Hematopoietic multipotent progenitor cell treated with erythropoietin and hydrocortisone succinate and interleukin-3 and kit ligand, for 6 days (in vitro differentiated cells): ENCODE measurements at places on chromosomes 5 and 9.

DNA sequence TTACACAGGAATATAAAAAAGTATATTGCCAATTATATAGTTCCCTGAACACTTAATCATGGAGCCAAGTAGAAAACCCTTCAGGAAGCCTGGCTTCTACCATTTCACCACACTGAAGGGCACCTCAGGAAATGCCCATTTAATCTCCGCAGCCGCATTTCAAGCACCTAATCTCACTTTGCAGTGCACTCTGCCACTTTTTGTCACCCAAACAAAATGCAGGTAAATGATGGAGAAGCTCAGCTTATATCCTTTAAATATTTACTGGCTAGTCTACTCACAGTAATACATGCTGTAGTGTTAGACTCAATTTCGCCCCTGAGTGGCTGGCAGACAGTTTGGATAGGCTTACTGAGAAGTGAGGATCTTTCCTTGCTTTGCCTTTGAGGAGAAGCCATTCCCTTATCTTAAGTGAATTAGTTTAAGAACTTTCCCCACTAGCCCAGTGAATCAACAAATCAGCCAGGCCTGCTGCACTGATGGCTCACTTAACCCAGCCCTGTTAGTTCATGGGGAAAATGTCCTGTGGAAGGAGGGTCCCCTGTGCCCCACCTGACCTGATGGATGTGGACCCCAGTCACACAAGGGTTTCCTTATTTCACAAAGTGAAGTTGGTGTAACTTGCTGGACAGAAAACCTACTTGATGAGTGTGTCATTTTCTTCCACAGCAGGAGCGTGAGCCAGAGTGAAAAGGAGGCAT lies 209.7 kb downstream of the CAAP1 start:
- DNase-seq: no peak

DNA sequence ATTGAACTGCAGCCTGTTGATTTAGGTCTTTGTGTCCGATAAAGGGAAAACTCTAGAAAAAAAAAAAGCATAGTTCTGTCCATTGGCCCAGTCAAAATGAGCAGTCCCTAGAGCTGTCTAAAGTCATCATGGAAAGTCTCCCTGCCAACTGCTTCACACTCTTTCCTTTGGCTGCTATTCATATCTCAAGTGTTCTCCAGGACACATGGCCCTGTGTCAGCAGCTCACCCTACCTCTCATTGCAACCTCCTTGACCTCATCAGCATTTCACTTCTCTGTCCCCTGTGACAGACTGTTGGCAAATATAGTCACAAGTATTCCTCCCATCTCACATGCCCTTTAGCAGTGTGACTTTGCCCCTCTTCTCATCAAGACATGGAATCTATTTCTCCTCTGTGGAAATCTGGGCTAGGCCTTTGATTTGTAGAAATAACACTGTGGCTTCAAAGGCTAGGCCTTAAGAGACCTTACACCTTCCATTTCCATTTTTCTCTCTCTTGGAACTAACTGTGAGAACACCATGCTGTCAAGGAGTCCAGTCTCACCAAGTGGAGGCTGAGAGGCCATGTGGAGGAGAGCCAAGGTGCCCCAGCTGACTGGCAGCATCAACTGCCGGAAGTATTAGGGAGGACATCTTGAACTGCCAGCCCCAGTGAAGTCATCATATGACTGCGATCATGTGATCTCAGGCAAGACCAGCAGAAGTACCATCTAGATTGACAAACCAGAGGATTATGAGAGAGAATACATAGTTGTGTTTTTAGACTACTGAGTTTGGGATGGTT lies 149.4 kb upstream of the TARS1 start:
- DNase-seq: no peak

GRCh38 chr5:9557696-9558095 lies 11.8 kb upstream of the SEMA5A start:
- DNase-seq: no peak

DNA sequence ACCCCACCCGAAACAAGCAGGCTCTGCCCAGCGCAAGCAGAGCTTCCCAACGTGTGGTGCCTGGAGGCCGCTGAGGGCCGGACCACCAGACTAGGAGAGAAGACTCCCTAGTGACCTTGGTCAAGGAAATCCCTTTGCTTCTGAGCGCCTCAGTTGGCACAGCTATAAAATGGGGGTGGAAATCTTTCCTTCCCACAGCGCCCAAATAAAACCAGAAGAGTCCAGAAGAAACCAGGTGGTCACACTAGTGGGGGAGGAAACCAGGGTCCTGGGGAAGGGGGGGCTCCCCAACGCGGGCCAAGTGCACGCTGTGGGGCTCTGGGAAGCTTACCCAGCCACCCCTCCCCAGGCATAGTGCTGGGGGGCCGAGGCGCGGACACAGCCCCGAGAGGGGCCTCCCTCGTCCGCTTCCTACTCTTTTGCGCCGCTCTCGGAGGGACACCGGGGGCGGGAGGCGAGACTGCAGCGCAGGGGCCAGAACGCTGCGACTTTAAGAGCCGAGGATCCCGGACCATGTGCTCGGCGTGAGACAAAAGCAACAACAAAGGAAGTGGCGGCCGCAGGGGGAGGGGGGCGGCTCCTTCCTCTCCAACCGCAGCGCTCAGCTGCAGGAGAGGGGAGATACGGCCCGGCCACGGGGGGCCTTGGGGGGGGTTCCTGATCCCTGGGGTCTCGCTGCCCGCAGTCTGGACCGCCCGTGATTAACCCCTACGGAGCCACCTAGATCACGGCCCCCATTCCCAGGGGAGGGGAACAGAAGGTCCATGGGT lies 885 bp downstream of the RNF44 start:
- DNase-seq: peak; percentile 92

DNA sequence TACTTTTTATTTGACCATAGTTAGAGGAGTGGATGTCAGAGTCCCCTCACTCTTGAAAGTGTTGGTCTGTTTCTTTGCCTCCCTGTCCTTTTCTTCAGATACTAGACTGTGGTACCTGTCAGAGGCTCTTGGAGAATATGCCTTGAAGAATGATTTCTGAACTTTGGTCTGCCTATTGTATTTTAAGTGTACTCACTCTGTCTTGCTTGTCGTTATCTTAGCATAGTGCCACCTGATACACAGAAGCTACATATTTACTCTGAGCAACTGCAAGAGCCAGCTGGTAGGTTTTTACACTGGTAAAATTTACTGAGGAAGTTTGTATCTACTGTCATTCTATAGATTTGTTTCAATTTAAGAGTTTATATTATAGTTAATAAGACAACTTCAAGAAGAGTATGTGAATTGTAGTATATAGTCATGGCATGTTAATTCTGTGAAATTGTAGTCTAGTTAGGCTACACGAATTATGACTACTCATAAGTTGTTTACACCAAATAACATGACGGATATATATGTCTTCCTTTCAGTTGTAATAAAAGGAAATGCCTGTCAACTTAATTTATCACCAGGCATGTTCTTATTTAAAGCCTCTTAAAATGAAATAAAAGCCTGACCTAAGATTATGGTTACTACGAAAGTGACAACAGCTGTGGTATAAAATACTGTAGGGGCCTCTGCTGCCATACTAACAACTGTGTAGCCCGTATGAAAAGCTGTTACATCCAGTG lies 201.7 kb downstream of the KDM4C start:
- peak; percentile 37 for DNase-seq

DNA sequence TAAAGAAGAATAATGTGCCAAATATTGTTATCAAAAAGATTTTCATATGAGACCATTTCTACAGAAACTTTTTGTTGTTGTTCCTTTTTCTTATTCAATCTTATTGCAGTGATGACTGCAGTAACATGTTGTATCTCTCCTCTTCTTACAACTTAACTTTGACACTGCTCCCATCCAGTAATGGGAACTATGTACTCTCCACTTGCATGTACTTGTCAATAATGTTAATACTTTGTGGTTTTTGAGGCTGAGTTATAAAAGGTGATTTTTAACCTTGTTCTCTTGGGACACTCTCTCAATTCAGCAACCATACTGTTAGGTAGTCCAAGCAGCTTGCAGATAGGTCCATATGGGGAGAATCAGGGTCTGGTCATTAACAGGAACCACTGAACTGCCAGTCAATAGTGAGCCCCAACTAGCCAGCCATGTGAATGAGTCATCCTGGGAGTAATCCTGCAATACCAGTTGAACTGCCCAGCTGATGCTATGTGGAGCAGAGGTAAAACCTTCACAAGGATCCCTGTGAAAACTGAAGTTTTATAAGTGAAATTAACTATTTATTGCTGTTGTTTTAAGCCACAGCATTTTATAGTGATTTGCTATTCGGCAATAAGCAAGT lies 199.6 kb upstream of the DAB2 start:
- DNase-seq: no peak

DNA sequence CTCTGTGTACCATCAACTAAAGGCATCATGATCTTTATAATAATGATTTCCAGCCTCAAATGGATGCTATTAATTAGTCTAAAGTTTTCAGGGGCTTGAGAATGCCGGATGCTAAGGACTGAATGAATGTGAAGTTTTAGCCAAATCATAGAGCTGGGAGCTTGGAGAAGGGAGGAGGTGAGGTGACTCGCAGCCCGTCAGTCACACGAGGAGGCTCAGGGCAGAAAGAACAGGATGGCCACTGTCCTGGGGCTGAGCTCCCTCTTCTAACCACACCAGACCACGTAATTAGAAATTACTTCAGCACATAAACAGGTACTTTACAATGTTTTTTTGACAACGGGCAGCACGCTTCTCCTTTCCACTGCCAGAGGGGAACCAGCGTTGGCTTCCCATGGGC lies 222.6 kb downstream of the NPR3 start:
- no peak for DNase-seq

GRCh38 chr5:129361441-129362025 lies 98.6 kb upstream of the ADAMTS19 start:
- peak; percentile 34 for DNase-seq

DNA sequence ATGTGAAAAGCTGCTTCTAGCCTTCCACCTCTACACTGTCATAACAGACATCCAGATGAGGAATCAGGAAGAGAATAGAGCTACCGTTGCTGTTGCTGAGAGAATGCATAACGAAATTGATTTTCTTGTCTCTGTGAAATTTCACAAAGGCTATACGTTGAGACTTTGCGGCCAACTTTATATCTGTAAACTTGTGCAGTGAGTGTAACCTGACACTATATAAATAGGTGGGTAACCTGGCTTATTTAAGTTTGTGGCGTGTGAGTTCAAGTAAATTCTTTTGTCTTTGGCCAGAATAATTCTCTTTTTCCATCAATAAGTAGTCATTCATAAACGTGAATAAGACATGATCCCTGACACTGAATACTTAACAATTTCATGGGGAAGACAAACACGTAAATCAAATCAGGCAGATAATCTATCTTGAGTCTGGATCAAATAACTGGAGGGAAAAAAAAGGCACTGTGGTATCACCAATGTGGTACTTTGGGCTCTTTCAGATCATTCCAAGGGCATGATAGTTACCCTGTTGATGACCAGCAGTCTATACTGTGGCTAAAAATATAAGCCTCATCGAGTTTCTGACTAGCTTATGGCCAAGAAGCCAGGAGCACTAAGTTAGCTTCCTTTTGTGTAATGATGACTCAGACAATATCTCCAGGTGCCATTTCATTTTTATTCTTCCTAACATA lies 98.2 kb upstream of the RASA1 start:
- DNase-seq: no peak

GRCh38 chr5:149328177-149328576 lies 17.1 kb upstream of the GRPEL2 start:
- DNase-seq: no peak

DNA sequence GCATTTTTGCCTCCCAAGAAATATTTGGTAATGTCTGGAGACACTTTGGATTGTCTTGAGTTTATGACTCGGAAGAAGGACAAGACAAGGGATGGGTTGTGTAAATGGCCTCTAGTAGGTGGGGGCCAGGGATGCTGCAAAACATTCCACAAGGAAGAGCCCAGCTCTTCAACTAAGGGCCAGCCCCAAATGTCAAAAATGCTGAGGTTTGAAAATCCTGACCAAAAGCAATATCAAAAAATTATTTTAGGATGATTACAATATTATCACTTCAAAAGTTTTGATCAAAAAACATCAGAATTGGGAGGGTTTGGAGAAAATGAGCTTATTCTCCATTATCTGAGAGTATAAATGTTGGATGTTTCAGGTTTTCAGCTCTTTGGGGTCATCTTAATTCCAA lies 248.9 kb upstream of the SLC24A2 start:
- no peak for DNase-seq

DNA sequence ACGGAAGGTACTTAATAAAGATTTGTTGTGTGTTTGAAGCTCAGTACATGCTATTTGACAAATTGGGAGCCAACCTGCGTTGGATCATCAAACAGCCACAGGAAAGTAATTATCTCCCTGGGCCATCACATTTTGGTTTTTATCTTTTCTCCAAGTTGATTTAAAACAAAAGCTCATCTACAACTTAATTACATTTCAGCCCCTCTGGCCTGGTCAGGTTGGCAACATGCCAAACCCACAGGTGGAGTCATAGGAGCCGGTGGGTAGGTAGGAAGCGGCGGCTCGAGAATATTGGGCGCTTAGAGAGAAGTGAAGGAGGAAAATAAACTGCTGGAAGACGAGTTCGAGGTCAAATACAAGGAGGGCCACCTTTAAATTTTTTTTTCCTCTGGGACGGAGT lies 64.9 kb upstream of the FANCC start:
- no peak for DNase-seq

DNA sequence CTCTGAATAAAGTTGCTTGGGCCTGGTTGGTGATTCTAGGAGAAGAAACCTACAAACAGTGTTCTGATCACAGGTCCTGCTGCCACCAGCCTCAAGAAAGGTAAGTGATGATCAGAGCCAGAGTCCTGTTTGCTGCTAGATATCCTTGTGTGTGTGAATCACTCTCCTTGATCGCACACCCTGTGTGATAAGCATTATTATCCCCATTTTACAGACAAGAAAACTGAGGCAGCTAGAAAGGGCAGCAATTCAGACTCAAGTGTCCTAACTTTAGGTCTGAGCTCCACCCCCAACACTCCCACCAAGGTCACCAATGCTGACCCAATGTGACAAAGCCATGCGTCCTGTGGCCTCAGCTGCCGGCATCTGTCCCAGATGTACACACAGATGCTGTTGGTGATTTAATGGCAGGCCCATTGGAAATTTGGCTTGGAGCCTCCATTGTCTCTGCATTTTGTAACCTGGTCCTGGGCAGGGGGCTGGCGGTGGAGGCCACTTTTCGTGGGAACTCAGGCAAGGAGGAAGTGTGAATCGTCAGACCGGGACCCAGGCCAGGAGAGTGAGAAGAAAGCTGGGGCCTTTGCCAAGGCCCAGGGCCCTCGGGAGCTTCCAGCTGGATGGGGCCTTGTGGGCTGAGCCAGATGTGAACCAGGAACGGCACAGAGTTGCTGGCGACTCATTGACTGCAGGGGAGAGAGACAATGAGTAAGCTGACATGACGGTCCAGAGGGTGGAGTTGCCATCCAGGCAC lies 29.8 kb upstream of the GGTA1 start:
- no peak for DNase-seq

GRCh38 chr5:59055745-59056448 lies 473.0 kb downstream of the RAB3C start:
- DNase-seq: no peak

GRCh38 chr5:154972476-154973080 lies 31.7 kb downstream of the MRPL22 start:
- DNase-seq: peak; percentile 77

- DNase-seq: no peak
Measured at GRCh38 chr9:29220596-29221251, 1647.4 kb upstream of the C9orf72 start.

GRCh38 chr5:178762391-178762790 lies 31.9 kb upstream of the ZNF354A start:
- no peak for DNase-seq

GRCh38 chr9:27770541-27770940 lies 197.3 kb upstream of the C9orf72 start:
- DNase-seq: no peak

- no peak for DNase-seq
Measured at GRCh38 chr5:42566652-42567295, 143.5 kb downstream of the GHR start.

- DNase-seq: no peak
Measured at GRCh38 chr5:179755022-179755421, 22.4 kb downstream of the MAML1 start.

GRCh38 chr9:128469070-128469469 lies 13.3 kb downstream of the ODF2 start:
- peak; percentile 39 for DNase-seq
